ENCODE measurements at places on chromosomes 7 and 10. TPM values are rescaled to one million over a fixed set of nuclear protein-coding genes. Genes with fewer than 3 reads are reported as not detected.

DNA sequence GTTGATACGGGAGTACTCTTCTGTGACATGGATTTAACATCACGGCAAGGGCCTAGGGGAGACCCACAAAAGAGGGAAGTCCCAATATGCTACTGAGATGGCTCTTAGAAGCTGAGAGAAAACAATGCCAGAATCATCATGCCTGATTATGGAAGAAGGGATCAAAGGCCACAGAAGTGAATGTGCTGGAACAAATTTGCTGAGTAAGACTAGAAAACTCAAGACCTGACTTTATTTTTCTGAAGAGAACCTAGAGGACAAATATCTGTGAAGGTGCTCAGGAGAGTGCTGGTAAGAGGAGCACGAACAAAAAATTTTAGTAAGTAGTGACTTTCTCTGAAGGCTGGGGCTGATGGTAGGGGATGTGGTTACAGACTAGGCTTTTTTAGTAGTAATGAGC is 277.0 kb downstream of the ZEB1 start:
- no peaks in the 10 kb centered on the region for H3K36me3 ChIP-seq
- H3K4me1 ChIP-seq: no peaks in the 10 kb centered on the region
- H3K27me3 ChIP-seq: no peaks in the 10 kb centered on the region
- no peak for DNase-seq
- no peak overlapping the region for H3K27ac ChIP-seq
- no peak overlapping the region for H3K4me3 ChIP-seq

DNA sequence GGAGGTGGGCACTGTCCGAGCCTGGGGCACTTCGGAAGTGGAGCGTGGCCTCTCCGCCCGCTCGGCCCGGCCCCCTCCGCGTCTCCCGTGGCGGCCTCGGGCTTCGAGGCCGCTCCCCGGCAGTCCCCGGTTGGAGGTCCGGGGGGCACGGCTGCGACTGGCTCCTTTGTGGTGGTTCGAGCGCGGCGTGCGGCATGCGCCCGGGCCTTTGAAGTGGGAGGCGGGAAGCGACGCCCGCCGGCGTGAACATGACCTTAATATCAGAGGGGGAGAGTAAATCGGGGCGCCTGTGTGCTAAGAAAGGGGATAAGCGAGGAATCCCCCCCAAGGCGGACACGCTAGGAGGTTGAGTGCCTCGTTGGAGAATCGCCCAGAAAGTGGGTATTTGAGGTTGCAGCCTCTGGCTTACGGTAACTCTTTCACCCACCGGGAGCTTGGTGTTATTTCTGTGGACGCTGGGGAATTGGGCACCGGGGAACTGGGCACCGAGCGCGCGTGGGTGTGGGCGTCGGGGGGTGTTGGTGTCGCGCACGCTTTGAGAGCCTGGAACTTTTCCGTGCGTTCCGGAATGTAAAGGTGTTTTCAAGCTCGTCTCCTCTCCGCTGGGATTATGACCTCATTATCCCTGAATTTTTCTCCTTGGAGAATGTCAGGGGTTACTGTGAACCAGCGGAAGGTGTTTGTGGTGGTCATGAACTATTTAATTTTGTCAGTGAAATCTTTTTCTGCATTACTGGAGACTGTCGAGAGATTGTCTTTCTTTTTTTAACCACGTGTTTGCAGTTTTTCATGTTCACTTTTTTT is 660 bp downstream of the SUV39H2 start:
- H3K36me3 ChIP-seq: no peaks in the 10 kb centered on the region
- H3K27ac ChIP-seq: peak overlapping the region; percentile 92
- peaks cover 19% of the 10 kb centered on the region for H3K4me1 ChIP-seq
- H3K4me3 ChIP-seq: peak overlapping the region; percentile 75
- no peaks in the 10 kb centered on the region for H3K27me3 ChIP-seq

NPSR1 gene
- total RNA-seq: not detected

PRLHR gene
- total RNA-seq: 3.0 TPM

OR2A2 gene
- not detected for total RNA-seq
